ENCODE measurements at places on chromosomes 7 and 10. TPM values are rescaled to one million over a fixed set of nuclear protein-coding genes. Genes with fewer than 3 reads are reported as not detected.

Gene PDE1C
- 25.8 TPM for total RNA-seq

Gene CCDC3
- 56.8 TPM for total RNA-seq

Gene POLR2J2
- 6.0 TPM for total RNA-seq

Gene NPTX2
- total RNA-seq: 14.7 TPM

Gene ZMIZ2
- total RNA-seq: 12.8 TPM

Gene AKR1E2
- 59.0 TPM for total RNA-seq

Gene OR13A1
- 0.72 TPM for total RNA-seq

Gene RTKN2
- total RNA-seq: 5.1 TPM

Gene CC2D2B
- total RNA-seq: 14.4 TPM

Gene DDC
- 8.9 TPM for total RNA-seq

Gene TRIM74
- total RNA-seq: not detected

Gene KNDC1
- total RNA-seq: 4.8 TPM

Gene OR6V1
- total RNA-seq: 1.7 TPM

Gene STAG3
- 1.9 TPM for total RNA-seq

Gene TPK1
- 13.5 TPM for total RNA-seq

Gene MOGAT3
- 3.9 TPM for total RNA-seq

Gene SPDYE2
- total RNA-seq: 2.6 TPM

Gene GJD4
- 0.48 TPM for total RNA-seq

Gene TMEM72
- 2.2 TPM for total RNA-seq

Gene ADIRF
- 21.9 TPM for total RNA-seq

Gene WDR86
- total RNA-seq: 34.7 TPM

Gene HPS1
- total RNA-seq: 12.8 TPM

Gene NPSR1
- total RNA-seq: not detected

Gene LIPN
- not detected for total RNA-seq

Gene ASAH2
- 1.9 TPM for total RNA-seq

Gene PCBD1
- 25.5 TPM for total RNA-seq

Gene SOSTDC1
- total RNA-seq: 1.9 TPM

Gene SH3PXD2A
- 38.3 TPM for total RNA-seq

Gene PDE6C
- total RNA-seq: 1.2 TPM

Gene CYP3A7
- total RNA-seq: 1.2 TPM

Gene FZD1
- total RNA-seq: 33.9 TPM

Gene CCAR1
- total RNA-seq: 69.3 TPM

Gene CDH23
- 7.0 TPM for total RNA-seq

Gene SPDYE11
- 1.7 TPM for total RNA-seq

Gene CFAP43
- total RNA-seq: 1.7 TPM

All from umbilical cord (tissue), 2 donors.